ENCODE measurements at places on chromosomes 11 and 22.

DNA sequence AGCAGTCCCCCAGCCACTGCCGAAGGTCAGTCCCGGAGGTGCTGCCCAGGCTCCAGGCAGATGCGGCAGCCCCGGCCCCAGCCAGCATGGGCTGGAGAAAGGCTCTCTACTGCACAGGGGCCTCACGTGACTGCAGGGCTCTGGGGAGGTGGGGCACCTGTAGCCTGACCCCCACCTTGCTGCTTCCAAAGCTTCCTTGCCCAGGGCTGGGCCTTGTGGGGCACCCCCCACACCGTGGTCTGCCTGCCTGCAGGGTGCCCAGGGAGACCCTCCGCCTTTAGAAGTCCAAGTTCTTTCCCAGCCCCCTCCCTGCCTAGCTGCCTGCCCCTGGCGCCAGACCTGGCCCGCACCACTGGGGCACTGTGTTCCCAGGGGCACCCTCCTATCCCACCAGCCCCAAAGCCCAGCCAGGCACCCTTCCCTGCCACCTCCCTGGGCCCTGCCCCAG is 28.4 kb upstream of the TXNRD2 start:
- DNase-seq: no peak

DNA sequence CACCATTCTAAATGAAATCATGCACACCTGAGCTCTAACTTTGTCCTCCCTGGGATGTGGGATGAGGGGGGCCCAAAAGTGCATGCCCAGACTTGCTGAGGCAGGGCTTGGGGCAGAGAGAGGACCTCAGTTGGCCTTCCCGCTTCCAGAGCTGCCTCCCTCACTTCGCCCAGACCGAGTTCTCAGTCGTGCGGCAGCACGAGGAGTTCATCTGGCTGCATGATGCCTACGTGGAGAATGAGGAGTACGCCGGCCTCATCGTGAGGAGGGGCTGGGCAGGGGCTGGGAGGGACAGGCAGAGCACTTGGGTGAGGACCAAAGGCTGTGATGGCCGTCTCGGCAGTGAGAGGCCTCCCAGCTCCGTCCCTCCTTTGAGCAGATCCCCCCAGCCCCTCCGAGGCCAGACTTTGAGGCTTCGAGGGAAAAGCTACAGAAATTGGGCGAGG is 8.2 kb downstream of the CFL1 start:
- no peak for DNase-seq

GRCh38 chr11:92278791-92279433 is 54.3 kb downstream of the FAT3 start:
- no peak for DNase-seq

GRCh38 chr11:37718431-37718999 is 1120.5 kb upstream of the RAG2 start:
- DNase-seq: no peak

DNA sequence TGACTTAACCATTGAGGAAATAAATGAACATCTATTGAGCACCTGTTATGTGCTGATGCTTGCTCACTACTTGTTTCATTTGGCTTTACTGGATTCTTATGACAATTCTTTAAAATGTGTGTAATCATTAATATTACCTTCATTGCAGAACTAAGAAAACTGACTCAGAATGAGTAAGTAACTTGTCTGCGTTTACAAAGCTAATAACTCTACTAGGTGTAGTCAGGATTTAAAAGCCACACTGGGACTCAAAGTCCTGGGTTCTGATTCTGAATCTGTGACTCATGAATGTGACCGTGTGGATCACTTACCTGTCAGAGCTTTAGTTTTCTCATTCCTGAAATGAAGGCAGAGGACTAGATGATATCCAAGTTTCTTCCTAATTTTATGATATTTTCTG is 23.4 kb upstream of the KIRREL3 start:
- no peak for DNase-seq

DNA sequence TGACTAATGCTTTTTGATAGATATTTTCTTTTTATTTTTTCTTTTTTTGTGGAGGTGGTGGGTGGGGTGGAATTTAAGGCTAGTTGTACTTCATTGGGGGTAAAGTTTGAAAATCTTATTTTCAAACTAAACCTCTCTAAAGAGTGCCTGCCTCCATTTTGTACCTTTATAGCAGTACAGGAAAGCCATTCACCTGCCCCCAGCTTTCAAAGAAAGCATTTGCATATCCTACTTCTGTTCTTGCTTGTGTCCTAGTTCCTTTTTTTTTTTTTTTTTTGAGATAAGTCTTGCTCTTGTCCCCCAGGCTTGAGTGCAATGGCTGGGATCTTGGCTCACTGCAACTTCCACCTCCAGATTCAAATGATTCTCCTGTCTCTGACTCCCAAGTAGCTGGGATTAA is 766.2 kb upstream of the LRRC4C start:
- no peak for DNase-seq

- no peak for DNase-seq
These were observed 307.5 kb upstream of the ZC3H12C start for GRCh38 chr11:109785714-109786113.

- DNase-seq: no peak
These were observed 39.0 kb downstream of the CTNND1 start for GRCh38 chr11:57800444-57801182.

GRCh38 chr11:7964873-7965272 is 374 bp downstream of the NLRP10 start:
- no peak for DNase-seq

- DNase-seq: no peak
These were observed 24.8 kb upstream of the FNBP4 start for GRCh38 chr11:47791774-47792430.

DNA sequence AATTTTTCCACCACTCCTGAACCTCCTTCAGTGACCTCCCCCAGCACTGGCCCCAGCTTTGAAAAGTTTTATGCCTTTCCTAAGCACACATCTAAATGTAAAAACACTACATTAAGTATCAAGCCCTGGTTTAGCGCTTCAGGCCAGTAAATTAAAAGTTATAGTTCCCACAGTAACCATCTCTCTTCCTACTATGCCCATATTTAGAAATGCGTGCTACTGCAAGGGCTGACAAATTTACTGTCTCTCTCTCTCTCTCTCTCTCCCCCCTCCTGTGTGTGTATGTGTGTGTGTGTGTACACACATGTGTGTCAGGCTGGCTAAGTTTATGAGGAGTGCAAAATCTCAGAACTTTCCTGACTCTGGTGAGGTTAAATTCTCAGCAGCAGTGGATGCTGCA is 231.4 kb downstream of the LARGE1 start:
- DNase-seq: no peak

DNA sequence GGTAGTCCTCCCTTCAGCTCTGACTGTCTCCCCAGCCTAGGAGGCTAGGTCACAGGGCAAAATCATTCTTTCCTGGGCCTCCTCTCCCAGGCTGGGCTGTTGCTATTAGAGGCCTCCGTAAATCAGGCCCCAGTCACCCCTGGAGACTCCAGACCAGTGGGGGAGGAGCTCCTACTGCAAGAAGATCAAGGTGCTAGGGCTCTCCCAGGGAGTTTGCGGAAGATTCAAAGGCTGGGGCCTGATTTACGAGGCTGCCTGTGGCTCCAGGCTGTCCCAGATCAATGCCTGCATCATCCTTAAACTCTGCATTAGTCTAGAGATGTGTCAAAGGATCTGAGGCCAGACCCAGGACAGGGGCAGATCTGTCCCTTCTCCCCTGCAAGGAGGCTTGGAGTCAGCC is 346.2 kb downstream of the TENM4 start:
- DNase-seq: no peak

- no peak for DNase-seq
These were observed 2.3 kb downstream of the SIK2 start for GRCh38 chr11:111604392-111605009.

DNA sequence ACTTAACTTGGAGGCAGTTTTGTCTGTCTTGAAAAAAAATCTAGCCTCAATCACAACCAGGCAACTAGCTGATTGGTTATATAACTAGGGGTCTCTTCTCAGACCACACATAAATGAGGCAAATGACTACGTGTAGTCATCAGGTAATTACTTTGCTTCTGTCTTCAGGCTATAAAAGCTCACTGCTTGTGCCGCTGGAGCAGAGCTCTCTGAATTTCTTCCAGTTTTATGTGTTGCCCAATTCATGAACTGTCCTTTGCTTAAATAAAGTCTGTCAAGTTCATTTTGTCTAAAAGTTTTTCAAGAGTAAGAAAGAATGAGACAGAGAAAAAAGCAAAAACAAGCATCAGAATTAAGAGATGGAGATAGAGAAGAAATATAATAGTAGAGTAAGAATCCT is 93.4 kb downstream of the MUC15 start:
- no peak for DNase-seq

- DNase-seq: no peak
These were observed 157.8 kb downstream of the NXPE2 start for GRCh38 chr11:114836161-114836560.

DNA sequence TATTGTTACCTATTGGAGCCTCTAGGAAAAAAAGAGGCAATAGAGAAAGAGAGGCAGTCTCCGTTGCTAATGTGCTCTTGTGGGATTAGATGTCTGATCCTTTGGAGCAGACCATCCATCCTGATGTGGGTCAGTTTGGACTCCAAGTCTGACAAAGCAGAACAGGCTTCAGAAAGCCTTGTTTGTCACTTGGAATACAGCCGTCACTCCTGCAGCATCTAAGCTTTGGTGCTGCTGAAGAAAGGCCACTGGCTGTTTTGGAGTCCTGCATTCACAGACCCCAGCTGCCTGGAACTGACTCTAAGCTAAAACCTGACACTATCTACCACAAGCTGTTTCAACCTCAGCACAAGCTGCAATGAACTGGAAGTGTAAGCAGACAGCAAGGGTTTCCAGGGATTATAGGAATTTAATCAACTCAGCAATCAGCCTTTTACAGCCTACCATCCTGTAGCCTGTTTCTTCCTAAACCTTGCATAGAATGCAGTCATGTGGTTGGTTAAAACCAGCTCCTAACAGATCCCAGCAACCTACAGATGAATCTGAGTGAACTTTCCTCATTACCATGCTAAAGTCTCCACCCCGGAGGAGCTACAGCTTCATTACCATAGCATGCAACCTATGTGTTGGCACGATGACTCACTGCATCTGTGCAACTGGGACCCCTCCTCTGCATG is 3.7 kb upstream of the PLAAT4 start:
- no peak for DNase-seq

GRCh38 chr22:33465554-33465953 is 407.4 kb upstream of the SYN3 start:
- DNase-seq: no peak

GRCh38 chr11:24509114-24509513 is 12.3 kb downstream of the LUZP2 start:
- no peak for DNase-seq

DNA sequence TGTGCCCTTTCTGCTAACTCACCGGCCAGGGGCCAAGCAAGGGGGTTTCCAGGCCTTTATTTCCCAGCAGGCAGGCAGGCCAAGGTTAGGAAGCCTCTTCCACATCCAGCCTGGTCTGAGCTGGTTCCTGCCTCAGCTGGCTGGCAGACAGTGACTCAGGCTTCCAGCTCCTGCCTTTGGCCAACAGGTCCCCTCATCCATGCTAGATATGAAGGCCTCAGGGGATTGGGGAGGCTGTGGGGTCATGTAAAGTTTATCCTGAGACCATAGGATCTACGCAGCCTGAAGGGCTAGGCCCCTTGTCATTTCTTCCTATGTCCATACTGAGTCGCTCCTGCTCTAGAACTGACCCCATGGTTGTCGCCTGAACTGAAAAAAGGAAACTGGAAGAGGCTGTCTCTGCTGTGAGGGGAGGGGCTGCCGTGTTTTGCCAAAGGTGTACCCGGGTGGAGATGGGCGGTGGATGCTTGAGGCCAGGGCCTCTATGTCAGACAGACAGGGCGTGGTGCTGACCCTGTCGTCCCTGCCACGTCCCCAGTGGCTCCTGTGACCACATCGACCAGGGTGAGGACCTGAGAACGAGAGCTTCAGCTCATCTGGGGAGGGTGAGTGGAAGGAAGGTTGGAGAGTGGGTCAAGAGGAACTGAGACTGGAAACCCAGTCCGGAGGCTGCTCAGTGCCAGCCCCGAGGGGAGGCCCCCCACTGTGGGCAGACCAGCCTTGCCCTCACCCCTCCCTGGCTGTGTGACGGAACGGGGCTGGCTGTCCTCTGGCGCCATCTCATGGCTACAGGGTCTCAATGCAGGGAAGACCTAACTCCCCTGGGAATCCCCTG is 17.0 kb downstream of the P2RY6 start:
- DNase-seq: peak; percentile 29

DNA sequence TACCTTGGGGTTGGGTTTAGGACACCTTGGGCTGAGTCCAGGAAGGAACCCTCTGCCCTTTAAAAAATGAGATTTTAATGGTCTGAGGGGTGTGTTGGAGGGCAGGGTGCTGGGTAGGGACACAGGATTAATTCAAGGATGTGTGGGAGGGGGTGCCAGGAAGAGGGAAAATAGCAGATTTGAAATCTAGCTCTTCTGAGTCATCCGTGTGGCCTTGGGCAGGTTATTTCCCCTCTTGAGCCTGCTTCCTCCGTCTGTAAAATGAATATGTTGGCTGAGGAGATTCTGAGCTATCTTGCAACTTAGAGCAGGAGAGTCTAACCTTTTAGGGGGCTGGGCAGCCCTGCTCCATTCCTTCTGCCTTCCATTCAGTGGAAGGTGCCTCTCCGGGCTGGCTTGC is 3.0 kb downstream of the TSPAN18 start:
- no peak for DNase-seq

DNA sequence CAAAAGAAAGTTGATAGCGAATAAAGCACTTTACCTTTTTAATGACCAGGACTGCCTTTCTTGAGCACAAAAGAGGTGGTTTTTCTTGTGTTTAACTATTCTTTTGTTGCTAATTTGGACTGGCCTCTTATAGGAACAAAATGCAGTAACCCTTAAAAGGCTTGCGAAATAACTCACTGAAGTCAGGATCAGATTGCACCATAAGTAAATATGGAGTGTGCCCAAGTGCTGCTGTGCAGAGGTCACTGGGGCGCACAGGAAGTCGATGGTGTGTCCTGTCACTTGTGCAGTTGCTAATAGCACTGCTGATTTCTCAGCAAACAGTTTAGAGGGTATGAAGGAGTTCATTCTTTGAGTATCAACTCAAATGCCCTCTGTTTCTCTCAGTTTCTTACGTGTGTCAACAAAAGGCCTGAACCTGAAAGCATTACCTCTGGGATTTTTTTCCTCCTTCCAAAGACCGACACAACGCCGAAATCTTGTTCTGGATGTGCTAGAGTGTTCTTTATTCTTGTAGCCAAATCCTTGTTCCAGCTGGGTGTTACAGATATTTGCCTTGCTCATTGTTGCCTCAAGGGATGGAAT is 71.3 kb downstream of the ATXN10 start:
- DNase-seq: no peak

DNA sequence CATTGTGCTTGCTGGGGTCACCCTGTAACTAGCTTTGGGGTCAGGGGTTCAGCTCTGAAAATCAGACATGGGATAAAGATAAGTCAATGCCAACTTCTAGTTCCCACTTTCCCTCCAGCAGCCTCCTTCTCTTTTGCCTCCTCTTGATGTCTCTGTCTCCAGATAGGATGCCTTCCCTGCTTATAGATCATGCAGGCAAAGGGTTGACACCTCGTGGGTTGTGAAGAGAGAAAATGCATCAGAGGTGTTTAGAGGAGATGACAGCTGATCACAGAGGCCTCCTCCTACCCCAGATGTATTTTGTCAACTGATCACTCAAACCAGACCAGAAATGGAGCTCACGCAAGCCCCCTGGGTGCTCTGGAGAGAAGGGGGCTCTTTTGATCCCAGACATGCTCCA is 337.8 kb downstream of the BUD13 start:
- no peak for DNase-seq

- no peak for DNase-seq
These were observed 607 bp downstream of the MRPL11 start for GRCh38 chr11:66437979-66438503.

Measured in activated CD4-positive, alpha-beta T cell treated with anti-CD3 and anti-CD28 coated beads for 24 hours (primary cell).